ENCODE measurements at places on chromosomes 16 and 17. TPM values are rescaled to one million over a fixed set of nuclear protein-coding genes. Genes with fewer than 3 reads are reported as not detected.

Gene SECTM1
- total RNA-seq = 0.22 TPM

Gene RPL27
- total RNA-seq = 2,659 TPM

- ATAC-seq = no peak
Observed at GRCh38 chr17:81394377-81394920, 808 bp upstream of the BAHCC1 start.

DNA sequence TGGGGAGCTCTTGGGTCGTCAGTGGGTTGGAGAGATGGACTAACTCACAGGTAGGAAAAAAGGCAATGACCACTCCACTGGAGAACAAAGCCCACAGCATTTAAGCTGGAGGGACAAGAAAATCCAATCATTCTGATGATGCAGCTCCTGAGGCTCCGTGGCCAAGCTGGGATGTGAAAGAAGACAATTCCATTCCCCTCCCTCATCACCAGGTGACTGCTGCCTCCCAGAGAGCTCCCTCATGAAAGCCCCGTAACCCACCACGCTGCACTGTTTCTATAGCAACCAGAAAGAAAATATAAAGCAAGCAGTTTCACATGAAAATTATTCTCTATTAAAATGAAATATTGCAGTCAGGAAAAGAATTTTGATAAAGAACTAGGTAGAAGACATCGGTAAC is 15.2 kb downstream of the ANKRD11 start:
- no peak for ATAC-seq

DNA sequence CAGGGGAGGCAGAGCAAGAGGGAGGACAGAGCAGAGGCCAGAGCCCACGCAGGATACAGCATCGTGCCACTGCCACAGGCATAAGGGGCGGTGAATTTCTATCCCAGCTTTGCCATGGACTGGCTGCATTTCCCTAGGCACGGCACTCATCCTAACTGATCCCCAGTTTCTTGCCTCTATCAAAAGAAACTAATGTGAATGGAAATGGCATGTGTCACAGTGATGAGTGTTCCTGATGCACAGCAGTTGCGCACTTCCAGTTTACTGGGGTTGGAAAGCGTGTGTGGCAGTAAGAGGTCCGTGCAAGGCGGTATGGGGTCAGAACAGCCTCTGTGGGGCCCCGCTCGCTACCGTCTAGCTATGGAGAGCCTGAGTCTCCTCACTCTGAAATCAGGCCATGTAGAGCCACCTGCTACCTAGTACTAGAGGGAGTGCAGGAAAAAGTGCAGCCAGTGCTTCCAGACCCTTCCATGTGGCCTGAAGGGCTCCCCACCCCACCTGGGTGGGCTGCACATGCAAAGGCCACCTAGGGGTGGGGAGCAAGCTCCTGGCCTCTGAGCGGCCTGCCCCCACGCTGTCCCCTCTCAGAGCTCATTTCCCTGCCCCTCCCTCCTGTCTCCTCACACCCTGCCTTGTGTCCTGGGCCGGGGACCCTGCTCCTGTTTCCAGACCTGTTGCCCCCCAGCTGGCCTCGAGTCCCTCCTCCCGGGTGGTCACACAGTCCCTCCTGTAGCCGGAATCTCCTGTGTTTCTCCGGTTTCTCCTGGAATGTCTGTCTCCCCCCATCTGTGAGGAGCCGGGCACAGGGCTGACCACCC is 5.0 kb upstream of the KCNJ18 start:
- ATAC-seq = no peak

GRCh38 chr17:298791-299450 is 53.7 kb downstream of the RPH3AL start:
- no peak for ATAC-seq

GRCh38 chr17:19371259-19372010 is 6.9 kb upstream of the MAPK7 start:
- no peak for ATAC-seq
